ENCODE measurements at places on chromosomes 2 and 18. TPM values are rescaled to one million over a fixed set of nuclear protein-coding genes. Genes with fewer than 3 reads are reported as not detected.

GRCh38 chr2:84879584-84880394 is 1.1 kb downstream of the TRABD2A start:
- DNase-seq: peak; percentile 49

DNA sequence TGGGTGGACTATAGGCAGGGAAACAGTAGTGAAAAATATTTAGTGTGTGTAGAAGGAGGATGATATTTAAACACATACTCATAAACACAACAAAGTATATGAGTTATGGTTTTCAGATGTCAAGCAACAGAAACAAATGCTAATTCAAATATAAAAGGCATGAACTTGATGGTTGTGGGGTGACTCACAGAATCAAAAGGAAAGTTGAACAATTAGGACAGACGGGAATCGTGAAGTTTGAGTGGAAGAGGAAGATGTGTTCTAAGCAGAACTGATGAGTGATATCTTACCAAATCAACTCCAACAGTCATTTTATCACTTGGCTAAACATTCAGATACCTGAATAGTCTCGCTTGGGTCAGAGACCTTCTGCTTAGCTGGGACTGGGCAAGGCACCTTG is 53.6 kb upstream of the ITGA6 start:
- no peak for DNase-seq

DNA sequence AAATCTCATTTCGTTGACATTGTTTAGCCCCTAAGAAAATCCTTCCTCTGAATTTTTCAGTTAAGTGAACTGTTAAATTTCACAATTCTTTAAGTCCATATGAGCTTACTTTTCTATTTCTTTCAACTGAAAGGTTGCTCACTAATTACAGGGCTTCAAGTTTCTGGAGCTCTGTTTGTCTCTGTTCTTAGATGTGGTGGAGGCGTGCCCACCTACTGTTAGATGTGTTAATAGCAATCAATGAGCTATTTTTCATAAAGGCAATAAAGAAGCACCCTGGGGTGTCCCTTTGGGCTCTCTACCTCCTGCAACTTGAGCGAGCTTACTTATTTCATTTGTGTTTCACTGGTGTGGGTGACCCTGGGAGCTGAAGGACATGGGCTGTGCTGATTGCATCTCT is 25.0 kb downstream of the CREG2 start:
- DNase-seq: no peak

- no peak for DNase-seq
Observed at GRCh38 chr18:36602620-36603019, 226.2 kb downstream of the TPGS2 start.

DNA sequence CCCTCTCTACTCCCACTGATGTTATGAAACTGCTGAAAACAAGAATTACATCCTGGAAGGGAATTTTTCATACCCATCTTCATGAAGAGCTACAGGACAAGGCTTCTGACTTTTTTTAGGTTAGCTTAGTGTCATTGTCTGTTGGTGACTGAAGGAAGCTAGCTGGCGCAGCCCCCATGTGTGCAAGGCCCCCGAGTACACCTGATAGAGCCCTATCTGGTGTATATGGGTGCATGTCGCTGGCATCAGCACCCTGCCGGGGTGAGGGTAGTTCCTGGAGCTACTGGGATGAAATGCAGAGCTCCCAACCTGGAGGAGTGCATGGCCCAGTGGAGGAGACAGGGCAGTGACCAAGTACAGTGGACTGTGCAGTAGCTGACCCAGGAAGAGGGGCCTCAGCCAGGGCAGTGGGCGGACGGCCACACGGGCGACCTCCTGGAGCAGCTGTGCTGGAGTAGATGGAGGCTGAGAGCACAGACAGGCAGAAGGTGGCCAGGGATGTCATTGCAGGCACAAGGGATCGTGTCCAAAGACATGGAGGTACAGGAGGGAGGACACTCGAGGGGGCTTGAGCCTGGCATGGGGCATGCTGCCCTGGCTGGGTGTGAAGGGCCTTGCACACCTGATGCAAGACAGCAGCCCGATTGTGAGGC is 12.1 kb downstream of the IMPA2 start:
- no peak for DNase-seq

- DNase-seq: no peak
Observed at GRCh38 chr2:37267685-37268084, 36.2 kb downstream of the NDUFAF7 start.

The ALLC gene
- total RNA-seq: 0.09 TPM

The SALL3 gene
- total RNA-seq: not detected
